NCI-H446 (cell line): ENCODE measurements at places on chromosomes 2 and 18.

DNA sequence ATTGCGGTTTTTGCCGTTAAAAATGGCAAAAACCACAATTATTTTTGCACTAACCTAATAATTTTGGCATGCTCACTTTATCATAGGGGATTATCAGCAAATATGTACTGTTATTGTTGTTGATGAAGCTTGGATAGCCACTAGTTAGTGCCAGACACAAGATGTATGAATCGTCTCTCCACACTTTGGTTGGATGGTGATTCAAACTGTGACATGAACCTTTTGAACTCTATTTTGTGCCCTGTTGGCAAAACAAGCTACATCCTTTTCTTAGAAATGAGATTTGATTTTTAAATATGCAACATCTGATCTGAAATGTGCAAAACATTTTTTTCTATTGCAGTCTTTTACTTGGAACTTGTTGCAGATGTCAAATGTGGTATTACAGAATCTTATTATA is 48.8 kb upstream of the DTNB start:
- DNase-seq: no peak

DNA sequence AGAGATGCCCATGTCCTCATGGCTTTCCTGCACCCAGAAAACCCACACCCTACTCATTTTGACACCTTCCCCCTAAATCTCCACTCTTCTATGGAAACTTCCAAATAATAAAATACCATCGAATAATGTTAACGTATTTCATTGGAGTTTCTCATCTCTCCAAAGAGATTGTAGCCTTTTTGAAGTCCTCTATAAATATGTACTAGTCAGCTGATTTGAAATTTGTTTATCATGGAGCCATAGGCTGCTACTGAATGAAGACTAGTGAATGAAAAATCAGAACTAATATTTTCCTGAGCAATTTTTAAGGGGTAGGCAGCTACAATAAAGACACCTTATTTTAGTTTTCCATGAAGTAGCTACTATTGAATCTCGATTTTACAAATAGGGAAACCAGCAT is 226.1 kb upstream of the EPAS1 start:
- no peak for DNase-seq

- DNase-seq: no peak
Measured at GRCh38 chr2:55156984-55157383, 75.1 kb downstream of the CLHC1 start.

GRCh38 chr18:58359218-58359617 is 269.7 kb downstream of the ALPK2 start:
- no peak for DNase-seq

DNA sequence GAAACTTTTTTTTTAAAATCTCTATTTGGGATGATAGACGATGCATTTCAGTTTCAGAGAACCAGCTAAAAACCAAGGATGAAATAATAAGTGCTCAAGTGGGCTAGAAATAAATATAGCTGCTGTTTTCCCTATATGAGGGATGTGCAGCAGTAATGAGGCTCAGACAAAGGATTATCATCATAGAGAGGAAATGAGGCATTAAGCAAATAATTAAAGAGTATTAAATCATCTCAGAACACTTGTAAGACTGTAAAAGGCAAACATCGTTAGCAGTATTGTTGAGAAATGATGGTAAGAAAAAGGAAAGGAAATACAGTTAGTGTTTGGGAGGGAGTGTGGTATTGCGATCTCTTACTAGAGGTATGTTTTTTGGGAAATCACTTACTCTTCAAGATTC is 233.5 kb downstream of the TGIF1 start:
- DNase-seq: no peak

GRCh38 chr2:9252002-9252357 is 45.4 kb downstream of the ASAP2 start:
- no peak for DNase-seq

GRCh38 chr2:73036766-73037165 is 34.7 kb downstream of the SFXN5 start:
- DNase-seq: no peak

- DNase-seq: no peak
Measured at GRCh38 chr2:23377771-23378170, 7.2 kb upstream of the KLHL29 start.

GRCh38 chr2:82994151-82994550 is 1464.9 kb downstream of the SUCLG1 start:
- no peak for DNase-seq

- peak; percentile 23 for DNase-seq
Measured at GRCh38 chr18:52288403-52289004, 51.5 kb upstream of the DCC start.

DNA sequence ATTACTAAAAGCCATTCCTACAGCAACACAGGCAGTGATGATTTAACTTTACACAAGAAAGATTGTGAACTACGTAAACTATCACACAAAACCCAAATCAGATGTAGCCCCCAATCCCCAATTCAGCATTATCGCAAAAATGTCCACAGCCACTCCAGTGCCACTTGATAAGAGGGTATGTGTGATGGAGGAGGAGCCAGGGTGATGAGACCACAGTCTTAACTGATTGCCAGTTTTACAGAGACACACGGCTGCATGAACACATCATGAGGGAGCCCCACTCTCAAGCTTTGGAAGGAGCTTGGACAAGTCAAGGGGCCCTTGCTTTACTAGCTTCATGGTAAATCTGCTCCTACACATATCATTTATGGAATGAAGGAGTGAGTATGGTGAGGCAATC is 116.0 kb downstream of the FAM161A start:
- no peak for DNase-seq

DNA sequence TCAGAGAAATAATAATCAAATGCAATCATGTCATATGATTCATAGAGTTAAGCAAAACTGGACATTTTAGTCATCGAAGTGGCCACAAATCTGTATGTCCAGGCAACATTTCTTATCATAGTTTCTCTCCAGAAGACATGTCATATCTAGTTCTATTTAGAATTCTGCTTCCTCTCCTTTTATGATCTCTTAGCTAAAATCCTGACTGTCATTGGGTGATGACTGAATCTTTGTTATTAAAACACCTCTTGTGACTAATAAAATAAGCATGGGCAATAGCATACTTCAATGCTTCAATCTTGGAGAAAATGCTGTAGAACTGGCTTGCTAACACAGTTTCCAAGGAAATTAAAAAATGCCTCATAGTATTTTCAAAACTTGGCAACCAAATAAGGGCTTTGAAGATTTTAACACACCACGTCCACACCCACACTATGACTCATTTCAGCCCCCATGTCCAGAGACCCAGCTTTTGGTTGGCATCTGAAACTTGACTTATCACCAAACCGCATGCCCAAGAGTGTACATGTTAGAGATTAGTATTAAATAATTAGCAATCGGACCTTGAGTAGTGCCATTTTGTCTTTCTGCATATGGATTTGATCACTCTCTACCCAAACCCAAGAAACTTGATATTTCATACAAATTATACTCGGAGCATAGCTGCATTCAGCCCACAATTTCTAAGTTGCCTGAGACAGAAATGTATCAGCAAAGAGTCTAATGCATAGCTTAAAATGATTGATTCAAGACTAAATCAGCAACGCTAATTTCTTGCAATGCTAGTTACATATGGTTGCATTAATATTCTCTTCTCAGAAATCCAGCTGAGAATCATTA is 106.5 kb upstream of the ETAA1 start:
- no peak for DNase-seq

- no peak for DNase-seq
Measured at GRCh38 chr18:23994361-23994902, 20.1 kb upstream of the TTC39C start.

GRCh38 chr2:4576075-4576474 is 872.7 kb downstream of the DCDC2C start:
- DNase-seq: no peak
